Hematopoietic multipotent progenitor cell treated with erythropoietin and hydrocortisone succinate and interleukin-3 and kit ligand, for 17 days (in vitro differentiated cells): ENCODE measurements at places on chromosomes 16 and 17.

DNA sequence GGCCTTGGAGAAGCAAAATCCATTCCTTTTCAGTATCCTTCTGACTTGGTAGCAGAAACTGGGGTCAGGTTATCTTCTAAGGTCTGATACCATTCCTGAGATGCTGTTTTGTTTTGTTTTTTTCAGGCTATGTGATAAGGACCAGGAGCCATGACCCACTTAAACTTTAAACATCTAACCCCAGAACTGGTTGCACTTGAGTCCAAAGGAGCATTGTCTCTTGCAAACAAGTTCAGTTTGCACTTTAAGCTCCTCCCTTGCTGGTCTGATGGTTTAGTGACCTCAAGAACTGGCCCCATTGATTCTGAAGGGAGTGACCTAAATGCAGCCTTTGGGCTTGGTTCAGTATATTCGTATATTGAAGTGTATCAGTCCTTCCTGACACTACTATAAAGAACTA, 75.2 kb downstream of the ERCC4 start:
- no peak for DNase-seq

GRCh38 chr16:15398618-15399316, 3.2 kb downstream of the MPV17L start:
- DNase-seq = no peak

- no peak for DNase-seq
Observed at GRCh38 chr16:53743149-53743566, 39.2 kb downstream of the FTO start.

- DNase-seq = no peak
Observed at GRCh38 chr17:45748731-45749310, 35.3 kb upstream of the CRHR1 start.

GRCh38 chr16:30997725-30998711, 12.4 kb downstream of the STX1B start:
- DNase-seq = no peak

GRCh38 chr16:74034200-74034599, 262.4 kb upstream of the PSMD7 start:
- no peak for DNase-seq

DNA sequence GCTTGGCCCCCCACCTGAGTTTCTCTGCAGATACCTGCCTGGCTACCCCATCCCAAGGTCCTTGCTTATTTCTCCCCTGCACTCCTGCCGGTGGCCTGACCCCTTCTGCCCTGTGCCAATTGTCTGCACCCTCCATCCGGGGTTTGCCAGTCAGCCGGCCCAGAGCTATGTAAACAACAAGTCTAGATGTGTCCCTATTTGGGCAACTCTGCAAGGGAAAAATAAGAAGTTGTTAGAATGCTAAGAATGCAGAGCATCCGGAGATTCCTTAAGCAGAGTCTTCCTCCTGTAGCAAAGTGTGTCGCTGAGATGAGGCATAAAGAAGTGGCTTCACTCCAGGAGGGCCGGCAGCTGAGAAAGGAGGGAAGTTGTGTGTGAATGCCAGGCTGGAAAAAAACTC, 46.6 kb downstream of the RGS9 start:
- no peak for DNase-seq

DNA sequence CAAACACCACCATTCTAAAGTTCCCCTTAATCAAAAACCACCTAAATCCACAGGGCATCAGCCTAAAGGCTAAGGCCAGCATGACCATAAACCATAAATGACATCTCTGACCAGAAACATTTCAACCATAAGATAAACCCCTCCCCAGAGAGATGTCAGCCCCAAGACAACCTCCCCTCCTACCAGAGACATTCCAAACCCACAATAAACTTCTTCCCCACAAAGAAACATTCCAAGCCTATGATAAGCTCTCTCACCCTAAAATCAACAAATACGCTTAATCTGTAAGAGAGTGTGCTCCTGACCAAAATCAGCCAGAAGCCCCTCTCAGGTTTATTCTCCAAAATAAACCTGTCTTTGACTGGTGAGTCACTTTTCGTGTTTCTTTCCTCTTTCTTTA, 54.8 kb downstream of the SLFN5 start:
- DNase-seq = no peak

GRCh38 chr16:59210955-59211541, 476.9 kb upstream of the GOT2 start:
- DNase-seq = no peak

GRCh38 chr17:38320482-38320881, 23.3 kb downstream of the GPR179 start:
- DNase-seq = no peak
